ENCODE measurements at places on chromosomes 1 and 21.
A peak's percentile ranks its signal among the peaks of the same experiment; 100 is the strongest.

GRCh38 chr1:226690460-226690982 lies 48.6 kb downstream of the ITPKB start:
- DNase-seq: peak; percentile 24

- DNase-seq: no peak
Measured at GRCh38 chr1:224201383-224201782, 18.3 kb downstream of the DEGS1 start.

DNA sequence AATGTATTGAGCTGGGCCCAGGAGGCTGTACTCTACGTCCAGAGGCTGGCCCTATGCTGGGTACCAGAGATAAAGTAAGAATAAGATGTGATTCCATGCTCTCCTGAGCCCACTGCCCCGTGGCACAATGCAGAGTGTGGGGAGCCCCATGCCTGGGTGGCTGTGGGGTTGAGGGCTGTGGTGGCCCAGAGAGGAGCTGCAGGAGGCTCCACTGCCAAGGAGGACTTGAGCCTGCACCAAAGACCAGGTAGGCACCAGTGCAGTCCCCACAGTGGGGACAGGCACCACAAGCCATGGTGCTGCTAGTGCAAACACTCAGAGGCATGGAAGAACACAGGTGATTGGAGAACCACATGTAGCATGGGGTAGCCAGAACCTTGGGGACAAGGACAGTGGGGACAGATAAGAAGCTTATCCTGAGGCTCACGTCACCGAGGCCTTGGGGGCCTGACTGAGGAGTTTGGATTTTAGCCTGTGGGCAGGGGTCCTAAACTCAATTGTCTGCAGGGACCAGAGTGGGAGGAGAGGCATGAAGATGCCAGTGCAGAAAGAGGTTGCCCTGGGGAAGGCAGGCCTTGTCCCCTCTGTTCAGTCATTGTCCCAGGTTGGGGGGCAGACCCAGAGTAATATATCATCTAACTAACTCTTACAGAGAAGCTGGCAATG lies 21.9 kb upstream of the EPS8L3 start:
- no peak for DNase-seq

GRCh38 chr1:5949085-5949760 lies 43.0 kb downstream of the NPHP4 start:
- DNase-seq: peak; percentile 20

DNA sequence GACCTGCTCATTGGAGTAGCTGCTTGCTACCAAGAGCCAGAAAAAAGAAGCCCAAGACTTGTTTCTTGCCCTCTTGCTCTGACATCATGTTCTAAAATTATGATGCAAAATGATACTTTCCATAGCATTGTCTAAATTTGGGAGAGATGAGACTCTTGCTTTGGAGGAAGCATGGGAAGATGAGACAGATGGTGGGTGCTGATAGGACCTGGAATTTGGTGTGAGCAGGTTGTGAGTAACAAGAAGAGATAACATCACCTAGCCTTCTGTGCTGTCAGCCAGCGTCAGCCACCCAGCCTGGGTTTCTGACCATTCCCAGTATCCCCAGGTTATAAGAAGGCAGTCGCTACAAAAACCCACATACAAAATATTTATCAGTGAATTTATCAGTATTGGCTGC lies 67.1 kb upstream of the GCLM start:
- DNase-seq: peak; percentile 13

GRCh38 chr1:214570442-214570841 lies 19.0 kb upstream of the PTPN14 start:
- DNase-seq: no peak

DNA sequence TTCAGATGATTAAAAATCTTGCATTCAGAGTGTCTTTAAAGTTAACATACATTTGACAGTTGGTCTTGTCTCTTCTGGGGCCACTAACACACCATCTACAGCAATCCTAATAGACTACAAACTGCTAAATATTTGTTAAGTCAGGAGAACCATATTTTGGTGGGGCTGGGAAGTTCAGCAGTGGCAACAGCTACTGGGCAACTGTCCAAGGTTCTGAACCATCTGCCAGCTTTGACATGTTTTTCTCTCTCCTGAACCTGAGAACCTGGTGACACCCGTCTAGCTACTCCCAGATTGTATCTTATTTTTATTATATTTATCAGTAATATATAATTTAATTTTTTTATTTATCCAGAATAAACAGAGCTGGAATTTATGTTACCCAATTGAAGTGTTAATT lies 199.0 kb upstream of the DPYD start:
- DNase-seq: peak; percentile 16
